Adrenal gland (tissue), 19 donors: ENCODE measurements at places on chromosomes 6 and 20. TPM values are rescaled to one million over a fixed set of nuclear protein-coding genes. Genes with fewer than 3 reads are reported as not detected.
A peak's percentile ranks its signal among the peaks of the same experiment; 100 is the strongest.

Gene MCCD1
- total RNA-seq: not detected

Gene MPIG6B
- not detected for total RNA-seq

Gene PPP1R14C
- total RNA-seq: 0.14 TPM

Gene MAS1
- total RNA-seq: not detected

Gene TCP11
- total RNA-seq: 0.24 TPM

Gene RRAGD
- 22.8 TPM for total RNA-seq

Gene RAET1E
- 1.1 TPM for total RNA-seq

Gene LTB
- 0.50 TPM for total RNA-seq

Gene WFDC12
- total RNA-seq: not detected

Gene TFAP2C
- 0.86 TPM for total RNA-seq

Gene IL17A
- not detected for total RNA-seq

Gene PXDC1
- total RNA-seq: 28.5 TPM

Gene NEDD9
- 17.7 TPM for total RNA-seq

GRCh38 chr6:27556406-27556805, 83.5 kb upstream of the ZNF184 start:
- peaks cover 74% of the 10 kb centered on the region for H3K27me3 ChIP-seq
- no peaks in the 10 kb centered on the region for H3K36me3 ChIP-seq
- H3K27ac ChIP-seq: no peak overlapping the region
- no peaks in the 10 kb centered on the region for H3K4me1 ChIP-seq
- H3K4me3 ChIP-seq: no peak overlapping the region

- no peaks in the 10 kb centered on the region for H3K36me3 ChIP-seq
- H3K27me3 ChIP-seq: no peaks in the 10 kb centered on the region
- H3K4me1 ChIP-seq: no peaks in the 10 kb centered on the region
These were observed 312.7 kb upstream of the SGK1 start for GRCh38 chr6:134630508-134631121.

DNA sequence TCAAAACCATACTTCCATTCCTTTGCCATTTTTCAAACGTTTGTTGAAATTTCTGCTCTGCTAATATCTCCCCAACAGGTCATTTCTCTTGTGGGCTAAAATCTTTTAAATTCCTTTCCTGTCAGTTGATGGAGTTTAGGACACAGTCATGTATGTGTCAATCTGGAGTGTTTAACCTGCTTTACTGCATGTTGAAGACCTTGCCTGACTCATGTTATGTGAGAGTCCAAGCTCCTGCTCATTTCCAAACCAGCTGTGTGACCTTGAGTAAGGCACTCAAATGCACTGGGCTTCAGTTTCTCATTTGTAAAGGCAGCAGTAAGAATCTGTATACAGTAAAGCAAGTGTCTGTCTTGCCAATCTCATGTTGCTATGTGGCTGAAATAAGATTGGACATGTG, 171.9 kb upstream of the SPACA1 start:
- no peak overlapping the region for H3K27ac ChIP-seq
- peak; percentile 13 for DNase-seq
- H3K36me3 ChIP-seq: no peaks in the 10 kb centered on the region
- H3K4me1 ChIP-seq: no peaks in the 10 kb centered on the region

GRCh38 chr6:53718597-53719460, 53.3 kb upstream of the KLHL31 start:
- peak; percentile 53 for DNase-seq
- no peak overlapping the region for H3K4me3 ChIP-seq
- no peaks in the 10 kb centered on the region for H3K4me1 ChIP-seq
- no peaks in the 10 kb centered on the region for H3K27me3 ChIP-seq

GRCh38 chr6:42038811-42039408, 11.4 kb upstream of the TAF8 start:
- no peaks in the 10 kb centered on the region for H3K36me3 ChIP-seq
- H3K4me3 ChIP-seq: no peak overlapping the region
- no peak overlapping the region for H3K27ac ChIP-seq

DNA sequence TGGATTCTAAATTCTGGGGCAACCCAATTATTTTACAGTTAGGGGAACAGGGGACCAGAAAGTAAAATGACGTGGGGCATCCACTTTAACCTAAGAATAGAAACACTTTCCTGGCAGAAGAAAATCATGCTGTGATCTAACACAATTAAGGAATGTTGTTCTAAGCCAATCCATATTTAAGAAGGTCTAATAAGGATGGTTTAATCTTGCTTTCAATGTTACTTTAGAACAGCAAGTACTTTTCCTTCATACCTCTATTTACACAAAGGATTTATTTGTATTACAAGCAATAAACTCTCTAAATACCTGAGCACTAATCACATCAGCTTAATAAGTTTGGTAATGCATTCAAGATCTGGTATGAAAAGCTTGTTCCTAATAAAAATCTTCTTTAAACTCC, 32.4 kb downstream of the SLC2A12 start:
- DNase-seq: no peak
- H3K27me3 ChIP-seq: no peaks in the 10 kb centered on the region
- H3K36me3 ChIP-seq: no peaks in the 10 kb centered on the region
- no peak overlapping the region for H3K27ac ChIP-seq

- no peak for DNase-seq
- peaks cover 6% of the 10 kb centered on the region for H3K4me1 ChIP-seq
- no peaks in the 10 kb centered on the region for H3K36me3 ChIP-seq
- H3K27me3 ChIP-seq: no peaks in the 10 kb centered on the region
These were observed 87.3 kb upstream of the NHSL1 start for GRCh38 chr6:138586638-138587037.

DNA sequence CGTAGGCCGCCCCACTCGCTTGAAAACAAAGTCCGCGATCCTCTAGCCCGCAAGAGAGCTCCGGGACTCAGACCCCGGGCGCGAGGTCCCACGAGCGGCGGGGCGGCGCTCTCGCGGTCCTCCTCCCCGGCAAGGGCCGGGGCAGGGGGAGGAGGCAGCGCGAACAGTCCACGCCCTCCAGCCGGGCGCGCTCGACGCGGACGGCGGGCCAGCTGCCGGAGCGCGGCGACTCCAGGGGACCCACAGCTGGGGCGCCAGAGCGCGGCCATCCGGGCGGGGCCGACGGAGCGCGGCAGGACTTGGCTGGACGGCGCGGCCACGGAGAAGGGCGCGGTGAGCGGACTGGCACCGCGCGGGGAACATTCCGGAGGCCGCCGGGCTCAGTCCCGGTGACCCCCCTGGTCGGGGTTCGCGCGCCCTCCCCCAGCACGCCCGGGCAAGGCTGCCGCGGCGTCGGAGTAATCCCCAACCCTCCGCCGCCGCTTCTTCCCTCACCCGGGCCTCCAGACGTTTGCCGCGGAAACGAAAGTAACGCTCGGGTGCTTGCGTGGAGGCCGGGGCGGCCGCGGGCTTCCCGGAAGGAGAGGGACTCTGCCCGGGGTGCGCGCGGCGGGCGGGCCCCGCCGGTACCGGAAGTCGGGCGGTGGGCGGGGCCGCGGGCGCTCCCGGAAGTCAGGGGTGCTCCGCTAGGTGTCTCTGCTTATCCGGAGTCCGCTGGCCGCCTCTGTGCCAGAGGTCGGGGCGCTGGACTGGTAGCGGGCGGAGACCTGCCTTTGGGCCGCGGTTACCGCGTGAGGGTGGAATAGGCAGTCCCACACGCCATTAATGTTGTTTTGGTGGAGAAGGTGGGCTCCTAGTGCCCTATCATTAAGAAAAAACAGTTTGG, at the start of gene RIPK1:
Gene RIPK1 (plus strand): TSS at position 166 of the 886 bp plus-strand sequence. CDS start 8,330 bp downstream, outside the sequence.
- H3K27ac ChIP-seq: peak within 1 kb of the TSS; percentile 100
- no peaks in the 10 kb centered on the region for H3K27me3 ChIP-seq
- DNase-seq: peak; percentile 94

- no peak for DNase-seq
- H3K27ac ChIP-seq: no peak overlapping the region
- no peaks in the 10 kb centered on the region for H3K4me1 ChIP-seq
- H3K36me3 ChIP-seq: no peaks in the 10 kb centered on the region
- H3K27me3 ChIP-seq: no peaks in the 10 kb centered on the region
- no peak overlapping the region for H3K4me3 ChIP-seq
These were observed 11.7 kb downstream of the PTPRK start for GRCh38 chr6:128508588-128509296.

DNA sequence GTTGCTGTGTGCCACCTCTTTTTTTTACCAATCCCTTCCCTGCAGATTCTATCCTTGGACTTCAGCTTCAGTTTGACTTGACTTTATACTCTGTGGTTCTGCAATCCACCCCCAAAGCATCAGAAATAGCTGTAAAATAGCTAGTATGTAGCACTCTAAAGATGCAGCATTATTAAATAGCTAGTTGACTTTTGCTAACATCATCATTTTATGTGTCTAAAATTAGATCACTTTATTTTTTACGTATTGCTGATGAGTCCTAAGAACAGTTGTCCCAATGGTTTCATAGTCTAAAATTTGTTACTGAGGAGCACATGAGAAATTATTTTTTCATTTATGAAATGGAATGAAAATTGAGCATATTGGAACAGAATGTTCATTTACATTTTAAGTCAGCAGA, 138.2 kb downstream of the NKAIN2 start:
- no peaks in the 10 kb centered on the region for H3K27me3 ChIP-seq
- no peak overlapping the region for H3K27ac ChIP-seq
- DNase-seq: no peak
- no peaks in the 10 kb centered on the region for H3K4me1 ChIP-seq

GRCh38 chr6:82248273-82248735, 760 bp upstream of the IBTK start:
- peak overlapping the region; percentile 95 for H3K27ac ChIP-seq
- DNase-seq: peak; percentile 14
- H3K36me3 ChIP-seq: no peaks in the 10 kb centered on the region

DNA sequence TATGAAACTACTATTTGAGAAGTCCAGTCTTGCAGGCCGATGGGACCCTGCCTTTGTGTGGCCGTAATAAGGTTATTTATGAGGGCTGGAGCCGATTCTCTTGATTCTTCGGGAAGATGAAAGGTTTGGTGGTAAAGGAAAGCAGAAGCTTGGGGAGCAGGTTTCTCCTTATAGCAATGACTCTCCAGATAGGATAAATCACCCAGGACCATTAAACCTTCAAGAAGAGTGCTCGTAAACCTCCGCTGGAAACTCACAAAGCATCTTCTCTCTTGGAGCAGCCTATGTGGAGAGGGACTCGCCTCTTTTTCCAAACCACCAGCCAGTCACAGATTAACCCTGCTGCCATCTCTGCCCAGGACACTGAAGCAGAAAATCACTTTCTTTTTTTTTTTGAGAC, 69.6 kb upstream of the SALL4 start:
- no peak overlapping the region for H3K27ac ChIP-seq
- H3K36me3 ChIP-seq: no peaks in the 10 kb centered on the region
- DNase-seq: no peak
- H3K4me3 ChIP-seq: no peak overlapping the region
- H3K27me3 ChIP-seq: no peaks in the 10 kb centered on the region

- DNase-seq: no peak
- H3K27ac ChIP-seq: no peak overlapping the region
- H3K4me3 ChIP-seq: no peak overlapping the region
- no peaks in the 10 kb centered on the region for H3K27me3 ChIP-seq
- no peaks in the 10 kb centered on the region for H3K4me1 ChIP-seq
- no peaks in the 10 kb centered on the region for H3K36me3 ChIP-seq
These were observed 82.5 kb upstream of the PLEKHG1 start for GRCh38 chr6:150517175-150517574.

DNA sequence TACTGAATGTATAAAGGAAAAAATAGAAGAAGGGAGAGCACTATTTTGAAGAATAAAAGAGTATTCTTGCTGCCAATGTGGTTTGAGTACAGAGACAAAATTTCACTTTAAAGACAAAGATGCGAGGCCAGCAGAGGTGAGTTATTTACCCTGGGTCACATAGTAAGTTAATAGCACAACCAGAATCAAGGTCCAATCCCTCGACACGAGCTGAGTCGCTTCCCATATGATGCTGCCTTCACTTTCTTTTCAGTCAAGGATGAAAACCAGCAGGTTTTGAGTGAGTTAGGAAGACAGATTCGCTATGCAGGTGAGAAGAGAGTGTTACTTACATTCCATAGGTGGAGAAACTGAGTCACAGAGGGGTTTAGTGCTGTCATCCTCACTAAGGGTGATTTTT, 75.8 kb downstream of the F13A1 start:
- no peak overlapping the region for H3K27ac ChIP-seq
- DNase-seq: no peak
- no peaks in the 10 kb centered on the region for H3K27me3 ChIP-seq
- H3K4me3 ChIP-seq: no peak overlapping the region
- no peaks in the 10 kb centered on the region for H3K4me1 ChIP-seq

- peak; percentile 59 for DNase-seq
- no peaks in the 10 kb centered on the region for H3K27me3 ChIP-seq
- H3K27ac ChIP-seq: peak overlapping the region; percentile 70
- H3K36me3 ChIP-seq: no peaks in the 10 kb centered on the region
- H3K4me1 ChIP-seq: peaks cover 10% of the 10 kb centered on the region
These were observed 30.2 kb upstream of the SGK1 start for GRCh38 chr6:134347885-134348805.

DNA sequence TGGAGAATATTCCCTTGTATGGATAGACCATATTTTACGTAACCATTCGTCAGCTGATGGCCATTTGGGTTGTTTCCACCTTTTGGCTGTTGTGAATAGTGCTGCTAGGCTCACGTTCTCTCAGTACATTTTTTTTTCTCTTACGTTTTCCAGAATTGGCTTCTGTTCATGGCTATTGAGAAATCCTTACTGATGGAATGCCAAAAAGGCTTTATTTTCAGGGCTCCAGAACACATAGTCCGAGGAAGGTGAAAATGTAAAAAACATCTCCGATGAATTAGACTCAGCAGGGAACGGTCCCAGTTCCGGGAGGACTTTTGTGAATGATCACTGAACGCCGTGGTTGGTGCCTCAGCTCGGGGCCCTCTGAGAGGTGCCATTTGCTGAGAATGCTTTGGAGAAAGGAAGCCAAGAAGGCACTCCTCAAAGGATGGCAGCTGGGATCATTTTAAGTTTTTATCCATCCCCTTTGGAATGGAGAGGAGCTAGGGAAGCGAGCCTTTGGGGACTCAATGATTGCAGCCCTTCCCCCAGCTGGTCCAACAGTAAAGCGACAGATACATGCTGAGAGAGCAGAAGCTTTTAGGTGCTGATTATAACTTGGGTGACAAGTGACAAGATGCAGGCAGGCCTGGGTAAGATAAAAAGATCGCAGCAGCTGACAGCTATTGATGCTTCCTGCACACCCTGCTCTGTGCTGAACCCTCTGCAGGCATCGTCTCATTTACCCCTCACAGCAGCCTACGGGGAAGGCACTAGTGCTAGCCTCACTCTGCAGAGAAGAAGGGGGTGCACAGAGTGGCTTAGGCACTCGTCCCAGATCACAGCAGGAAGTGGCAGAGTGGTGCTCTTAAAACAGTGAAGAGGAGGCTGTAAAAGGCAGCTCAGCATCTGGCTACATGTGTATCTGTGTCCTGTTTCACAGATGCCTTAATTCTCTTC, 133.4 kb upstream of the KCNG1 start:
- H3K4me1 ChIP-seq: no peaks in the 10 kb centered on the region
- peaks cover 3% of the 10 kb centered on the region for H3K27me3 ChIP-seq
- H3K4me3 ChIP-seq: no peak overlapping the region
- no peaks in the 10 kb centered on the region for H3K36me3 ChIP-seq
- no peak for DNase-seq
- H3K27ac ChIP-seq: no peak overlapping the region

DNA sequence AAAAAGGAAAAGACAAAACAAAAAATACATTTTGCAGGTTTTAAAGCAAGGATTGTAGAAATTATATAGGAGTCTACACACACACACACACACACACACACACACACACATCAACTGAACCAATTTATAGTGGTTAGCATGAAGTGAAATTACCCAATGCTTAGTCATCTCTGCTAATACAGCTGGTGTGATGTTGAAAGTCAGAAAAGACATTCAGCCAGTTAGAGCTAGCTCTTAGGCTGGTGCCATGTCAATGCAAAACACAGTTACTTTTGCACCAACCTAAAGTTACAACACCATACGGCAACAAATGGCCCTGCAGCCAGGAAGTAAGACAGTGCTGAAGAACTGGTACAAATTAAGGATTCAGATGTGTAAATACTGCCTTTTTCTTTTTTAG, 15.2 kb downstream of the FAM210B start:
- no peaks in the 10 kb centered on the region for H3K27me3 ChIP-seq
- no peak overlapping the region for H3K4me3 ChIP-seq
- no peaks in the 10 kb centered on the region for H3K36me3 ChIP-seq
